GM23248 (cell line): ENCODE measurements at places on chromosomes 12 and 14. TPM values are rescaled to one million over a fixed set of nuclear protein-coding genes. Genes with fewer than 3 reads are reported as not detected.

- DNase-seq, result no peak
Observed at GRCh38 chr12:1594006-1594260, 448 bp downstream of the FBXL14 start.

DNA sequence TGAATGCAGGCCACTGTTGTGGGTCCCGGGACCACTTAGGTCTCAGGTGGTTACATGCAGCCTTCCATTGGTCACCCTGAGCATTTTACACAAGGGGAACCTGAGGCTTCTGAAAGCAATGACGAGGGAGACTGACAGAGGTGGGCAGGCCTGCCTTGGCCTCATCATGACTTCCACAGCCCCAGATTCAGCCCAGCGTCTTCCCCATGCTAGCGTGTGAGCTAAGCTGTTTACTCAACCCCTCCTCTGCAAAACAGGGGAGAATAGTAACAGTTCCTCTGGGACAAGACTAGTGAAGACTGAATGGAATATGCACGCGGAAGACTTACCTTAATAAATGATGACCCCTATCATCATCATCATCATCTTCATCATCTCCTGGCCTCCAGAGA, 46.8 kb downstream of the VWF start:
- no peak for DNase-seq

DNA sequence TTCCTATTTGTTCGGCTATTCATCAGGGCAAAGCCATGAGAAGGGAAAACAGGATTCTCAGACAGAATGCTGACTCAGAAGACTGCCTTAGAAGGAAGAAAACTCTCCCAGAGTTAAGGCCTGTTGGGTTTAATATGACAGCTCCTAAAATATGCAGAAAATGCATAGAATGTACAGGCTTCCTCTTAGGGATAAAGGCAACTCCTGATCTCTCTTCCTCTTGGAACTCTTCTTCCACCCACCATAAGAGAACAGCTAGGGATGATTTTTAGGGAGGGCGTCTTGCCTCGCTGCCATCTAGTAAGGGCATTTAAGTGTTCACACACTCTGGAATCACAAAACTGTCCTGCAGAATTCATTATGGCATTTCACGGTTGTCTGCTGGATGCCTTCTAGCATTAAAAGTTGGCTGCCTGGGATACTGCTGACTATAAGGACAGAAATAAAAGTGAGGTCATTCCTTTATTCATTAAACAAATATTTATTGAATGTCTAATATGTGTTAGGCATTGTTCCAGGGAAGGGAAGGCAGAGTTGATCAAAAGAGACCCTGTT, 73.7 kb downstream of the DCAF5 start:
- peak; percentile 89 for DNase-seq

GRCh38 chr12:49577589-49578315, 9.8 kb upstream of the MCRS1 start:
- no peak for DNase-seq

- peak; percentile 92 for DNase-seq
Observed at GRCh38 chr14:50320283-50320682, 8.2 kb downstream of the DMAC2L start.

- peak; percentile 30 for DNase-seq
Observed at GRCh38 chr12:77407931-77408330, 342.6 kb upstream of the E2F7 start.

- no peak for DNase-seq
Observed at GRCh38 chr12:74280156-74280655, 257.4 kb upstream of the ATXN7L3B start.

Gene AKAP5
- 0.08 and 0.19 TPM in 2 replicates for polyA plus RNA-seq
